ENCODE measurements at places on chromosomes 6 and 20.

- no peak for DNase-seq
Observed at GRCh38 chr6:144714021-144714712, 429.0 kb downstream of the UTRN start.

DNA sequence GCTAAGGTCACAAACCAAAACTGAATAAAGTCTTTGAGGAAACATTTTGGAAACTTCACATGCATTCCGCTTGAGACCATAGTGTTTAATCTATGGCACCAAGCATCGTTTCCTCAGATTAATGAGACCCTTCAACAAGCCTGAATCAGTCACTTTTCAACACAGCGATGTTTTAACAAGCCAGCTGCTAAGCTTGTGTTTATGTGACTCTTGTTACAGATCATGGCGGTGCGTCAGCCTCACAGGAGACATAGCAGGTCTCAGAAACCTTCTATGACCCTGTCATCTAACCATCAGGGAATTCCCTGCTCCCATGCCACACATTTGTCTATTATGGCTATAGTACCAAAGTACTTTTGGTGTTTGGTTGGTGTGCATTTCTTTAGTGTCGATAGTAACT is 57.2 kb downstream of the MTFR2 start:
- no peak for DNase-seq

GRCh38 chr6:16948396-16948795 is 153.5 kb upstream of the STMND1 start:
- no peak for DNase-seq

DNA sequence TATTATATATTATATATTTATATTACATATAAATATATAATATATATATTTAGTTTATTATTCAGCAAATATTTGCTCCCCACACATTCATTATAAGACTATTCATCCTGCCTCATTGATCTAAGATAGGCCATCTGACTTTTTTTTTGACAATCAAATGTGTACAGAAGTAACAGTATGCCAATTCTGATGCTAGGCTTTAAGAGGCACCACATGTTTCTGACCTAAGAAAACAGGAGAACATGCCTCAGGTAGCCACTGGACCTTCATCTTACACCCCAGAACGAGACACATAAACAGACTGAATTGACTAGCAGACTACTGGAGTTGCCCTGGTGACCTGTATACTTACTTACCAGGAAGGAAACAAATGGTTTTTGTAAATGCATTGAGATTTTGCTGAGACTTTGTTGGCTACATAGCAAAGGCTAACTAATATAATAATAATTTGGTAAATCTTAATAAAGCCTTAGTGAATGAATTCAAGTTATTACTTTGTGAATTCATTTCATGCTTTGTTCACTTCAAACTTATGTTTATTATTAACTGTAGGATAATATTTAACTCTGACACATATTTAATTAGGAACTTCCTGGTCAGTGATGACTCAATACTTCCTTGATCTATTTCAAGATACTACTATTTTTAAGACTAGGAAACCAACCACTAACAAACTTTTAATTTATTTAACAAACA is 13.4 kb upstream of the MYO6 start:
- peak; percentile 45 for DNase-seq

- no peak for DNase-seq
Observed at GRCh38 chr20:50605136-50605535, 86.2 kb downstream of the RIPOR3 start.

- DNase-seq, result peak; percentile 56
Observed at GRCh38 chr6:12608016-12608860, 108.3 kb upstream of the PHACTR1 start.

- peak; percentile 89 for DNase-seq
Observed at GRCh38 chr6:12545619-12546409, 170.8 kb upstream of the PHACTR1 start.

DNA sequence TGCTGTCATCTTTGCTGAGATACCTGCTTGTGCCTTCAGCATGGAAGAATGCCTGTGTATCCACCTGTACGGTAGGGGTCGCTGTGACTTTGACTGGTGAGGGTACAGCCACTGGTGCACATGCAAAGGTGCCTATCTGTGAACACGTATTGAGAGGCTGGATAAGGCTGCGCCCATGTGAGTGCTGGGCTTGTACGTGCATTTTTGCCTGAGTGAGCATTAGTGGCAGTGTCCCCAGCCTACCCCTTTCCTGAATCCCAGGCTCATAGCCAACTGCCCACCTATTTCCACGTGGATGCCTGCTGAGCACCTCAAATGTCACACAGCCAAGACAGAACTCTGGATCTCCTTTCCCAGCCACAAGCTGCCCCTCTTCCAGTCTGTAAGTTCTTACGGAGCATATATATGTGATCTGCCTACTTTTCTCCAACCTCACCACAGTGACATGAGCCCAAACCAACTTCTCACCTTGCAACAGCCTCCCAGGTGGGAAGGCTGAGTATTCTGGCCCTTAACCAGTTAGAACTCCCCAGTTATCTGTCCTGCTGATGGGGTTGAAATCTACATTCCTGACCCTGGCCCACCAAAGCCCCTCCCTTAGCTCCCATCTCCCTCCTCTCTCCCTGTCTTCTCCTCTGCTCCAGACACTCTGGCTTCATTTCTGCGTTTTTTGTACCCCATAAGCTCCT is 1.1 kb upstream of the SLC2A10 start:
- no peak for DNase-seq

- DNase-seq, result peak; percentile 99
Observed at GRCh38 chr6:45650524-45651135, 272.9 kb upstream of the SUPT3H start.

DNA sequence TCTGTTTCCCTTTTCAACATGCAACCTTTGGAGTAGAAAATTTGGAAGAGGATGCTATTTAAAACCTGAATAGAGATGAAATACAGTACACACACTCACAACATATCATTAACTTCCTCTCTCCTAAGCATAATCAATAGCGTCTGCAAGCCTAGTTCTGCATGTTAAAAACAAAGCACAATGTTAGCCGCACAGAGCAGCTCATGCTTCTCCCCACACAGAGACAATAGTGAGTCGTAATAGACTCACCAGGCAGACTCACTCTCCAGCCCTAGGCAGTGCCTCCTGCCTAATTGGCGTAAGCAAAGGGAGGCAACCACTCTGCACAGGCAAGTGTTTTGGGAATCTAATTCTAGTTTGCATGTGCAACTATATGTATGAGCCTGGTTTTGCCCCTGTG is 45.8 kb upstream of the ARID1B start:
- DNase-seq, result peak; percentile 73

- DNase-seq, result peak; percentile 89
Observed at GRCh38 chr20:32737371-32738223, 5.7 kb downstream of the COMMD7 start.

GRCh38 chr6:30093951-30094661 is 18.5 kb upstream of the RNF39 start:
- no peak for DNase-seq

DNA sequence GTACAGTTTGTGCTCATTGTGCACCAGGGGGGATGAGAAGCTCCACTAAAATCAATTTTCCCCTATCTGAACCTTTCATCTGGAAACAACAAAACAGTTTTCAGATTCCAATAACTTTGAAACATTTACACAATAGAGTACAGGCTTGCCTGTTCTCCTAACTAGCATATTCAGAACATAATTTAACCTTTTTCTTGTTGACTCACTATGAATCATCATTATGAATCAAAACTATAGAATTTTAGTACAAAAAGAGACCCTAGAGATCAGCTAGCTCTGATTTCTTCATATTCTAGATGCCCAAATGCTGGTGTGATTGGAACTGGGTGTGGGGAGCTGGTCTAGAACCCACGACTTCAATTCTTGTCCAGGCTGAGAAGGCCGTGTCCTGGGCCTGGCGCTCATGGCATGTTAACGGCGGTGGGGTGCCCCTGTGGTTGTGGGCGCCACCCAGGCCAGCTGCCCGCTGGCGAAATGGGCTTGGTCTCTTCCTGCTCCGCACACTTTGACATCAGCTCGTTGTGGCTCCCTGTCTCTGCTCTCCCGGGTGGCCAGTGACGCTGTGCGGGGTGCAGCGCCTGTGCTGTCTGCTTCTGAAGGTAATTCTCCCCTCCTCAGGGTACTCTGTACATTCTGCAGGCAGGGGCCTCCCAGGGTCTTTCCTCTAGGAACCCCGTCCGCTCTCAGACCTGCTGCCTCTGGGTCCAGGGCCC is 29.9 kb upstream of the AGPAT4 start:
- peak; percentile 56 for DNase-seq

- peak; percentile 26 for DNase-seq
Observed at GRCh38 chr6:106360410-106360988, at the start of gene CRYBG1. TSS of gene CRYBG1 (plus strand) at chr6:106360717. CDS start at chr6:106360909, 192 bp downstream.

GRCh38 chr20:62929051-62929538 is 2.8 kb upstream of the DIDO1 start:
- peak; percentile 67 for DNase-seq

GRCh38 chr20:41101660-41102059 is 35.7 kb upstream of the PLCG1 start:
- no peak for DNase-seq

GRCh38 chr6:28161410-28162079 is 19.9 kb downstream of the ZKSCAN8 start:
- peak; percentile 71 for DNase-seq

DNA sequence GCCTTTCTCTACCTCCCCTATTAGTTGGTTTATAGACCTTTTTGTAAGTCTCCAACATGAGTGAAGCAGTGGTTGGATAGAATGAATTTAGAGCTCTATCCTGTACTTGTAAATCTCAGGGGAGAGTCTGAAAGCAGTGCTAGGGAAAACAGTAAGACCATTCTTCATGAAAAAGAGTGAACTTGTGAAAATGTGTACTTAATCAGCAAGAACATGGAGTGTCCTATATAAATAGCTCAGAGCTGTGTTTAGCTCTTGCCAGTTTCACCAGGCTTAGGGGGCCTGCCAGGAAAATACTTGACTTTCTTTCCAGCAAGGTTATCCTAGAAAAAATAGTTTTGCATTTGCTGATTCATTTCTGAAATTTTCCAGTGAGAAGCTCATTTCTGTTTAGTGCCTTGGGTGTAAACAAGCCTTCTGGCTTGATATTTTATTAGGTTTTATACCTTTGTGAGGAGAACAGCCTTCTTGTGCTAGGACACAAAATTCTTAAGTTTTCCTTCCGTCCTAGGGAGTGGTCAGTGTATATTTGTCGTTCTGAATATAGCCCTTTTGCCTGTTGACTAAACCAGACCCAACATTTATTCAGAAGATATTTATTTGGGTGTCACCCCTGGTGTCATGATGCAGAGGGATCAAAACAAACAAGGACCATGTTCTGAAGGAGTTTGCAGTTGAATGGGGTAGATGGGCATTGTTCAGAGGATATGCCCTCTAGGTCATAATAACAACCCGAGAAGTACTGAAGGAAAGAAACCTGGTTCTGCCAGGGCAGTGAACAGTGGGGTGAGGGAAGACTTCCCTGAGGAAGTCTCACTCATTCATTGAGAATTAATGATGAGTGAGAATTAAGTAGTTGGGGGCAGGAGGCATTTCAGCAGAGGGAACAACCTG is 7.6 kb downstream of the ARFGEF2 start:
- DNase-seq, result peak; percentile 54

GRCh38 chr20:33846291-33846935 is 35.3 kb downstream of the CHMP4B start:
- peak; percentile 57 for DNase-seq

GRCh38 chr6:135231469-135231844 is 50.3 kb downstream of the MYB start:
- DNase-seq, result peak; percentile 22

DNA sequence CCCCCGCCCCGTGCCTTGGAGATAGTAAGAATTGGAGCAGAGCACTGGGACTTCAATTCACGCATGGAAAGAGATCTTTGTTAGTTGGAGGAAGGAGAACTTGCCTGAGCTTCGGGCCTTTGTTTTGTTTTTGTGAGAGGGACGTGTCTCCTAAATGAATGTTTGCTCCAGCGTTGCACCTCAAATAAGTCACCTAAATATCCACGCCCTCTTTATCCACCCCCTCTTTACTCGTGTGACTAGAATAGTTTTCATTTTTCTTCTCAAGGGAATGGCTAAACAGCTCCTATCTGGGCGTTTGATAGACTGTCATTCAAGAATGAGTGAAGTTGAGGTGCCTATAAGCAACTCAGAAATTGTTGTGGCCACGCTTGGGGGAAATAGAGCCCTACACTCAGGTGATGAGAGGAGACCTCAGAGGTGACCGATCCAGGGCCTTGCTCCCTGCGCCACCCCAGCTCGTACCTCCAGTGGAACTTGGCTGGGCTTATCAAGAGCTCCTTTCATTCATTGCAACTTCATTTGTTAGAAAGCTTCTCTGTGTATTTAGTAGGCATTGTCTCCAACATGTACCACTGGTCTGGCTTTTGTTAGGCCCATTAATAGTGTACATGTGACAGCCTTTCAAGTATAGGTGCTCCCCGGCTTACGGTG is 861 bp downstream of the PCMTD2 start:
- no peak for DNase-seq

DNA sequence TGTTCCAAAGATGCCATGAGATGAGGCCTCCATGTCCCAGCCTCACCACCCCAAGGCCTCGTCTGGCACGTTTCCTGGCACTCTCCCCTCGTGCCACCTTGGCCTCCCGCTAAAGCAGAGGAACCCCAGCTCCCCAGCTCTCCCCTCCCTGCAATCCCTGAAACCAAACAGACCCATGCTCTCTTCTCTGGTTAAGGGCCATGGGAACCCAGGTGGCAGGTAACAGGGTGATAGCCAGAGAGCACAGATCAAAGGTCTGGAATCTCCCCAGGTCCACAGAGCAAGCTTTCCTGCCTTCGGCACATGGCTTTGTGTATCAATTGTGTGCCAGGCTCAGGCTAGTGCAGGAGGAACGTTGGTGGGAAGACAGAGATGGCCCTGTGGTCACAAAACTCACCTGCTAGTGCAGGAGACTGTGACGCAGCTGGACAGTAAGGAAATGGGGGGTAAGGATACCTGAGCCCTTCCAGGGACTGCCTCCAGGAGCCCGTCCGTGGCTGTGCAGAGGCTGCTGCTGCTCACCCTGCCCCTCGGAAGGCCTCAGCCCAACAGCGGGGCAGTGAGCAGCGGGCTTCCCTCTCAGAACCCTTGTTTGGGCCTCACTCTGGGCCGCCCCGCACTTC is 39.0 kb downstream of the MYH7B start:
- DNase-seq, result no peak

GRCh38 chr6:4496284-4496683 is 279.9 kb upstream of the CDYL start:
- DNase-seq, result no peak

- DNase-seq, result no peak
Observed at GRCh38 chr20:19802492-19803158, 44.6 kb downstream of the RIN2 start.

DNA sequence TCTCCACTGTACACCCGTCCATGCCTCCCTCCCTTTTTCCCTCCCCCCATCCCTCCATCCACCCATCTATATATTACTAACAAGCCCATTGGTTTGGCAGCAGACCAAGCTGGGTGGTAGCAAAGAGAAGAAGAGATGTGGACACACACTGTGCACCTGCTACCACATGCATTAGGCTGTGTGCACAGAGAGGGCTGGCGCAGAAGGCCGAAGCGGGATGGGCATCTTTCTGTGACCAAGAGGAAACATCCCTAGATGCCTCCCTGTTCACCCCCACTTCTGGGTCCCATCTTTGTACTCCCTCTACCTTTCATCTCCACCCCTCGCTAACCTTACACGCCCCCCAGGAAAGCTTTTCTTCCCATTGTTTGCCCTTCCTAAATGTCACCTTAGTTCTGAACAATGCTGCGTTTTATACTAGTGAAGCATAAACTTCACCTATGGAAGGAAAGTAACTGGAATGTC is 64.9 kb upstream of the AFDN start:
- DNase-seq, result no peak

Data from fibroblast of skin of right biceps (primary cell).